Endodermal cell (in vitro differentiated cells): ENCODE measurements at places on chromosomes 13 and 19. TPM values are rescaled to one million over a fixed set of nuclear protein-coding genes. Genes with fewer than 3 reads are reported as not detected.

The CABP5 gene
- total RNA-seq, result not detected in 2 replicates

The MBD3L3 gene
- total RNA-seq, result not detected in 3 replicates

The NPAS1 gene
- 6.9 to 15.6 TPM (median 8.1 TPM) in 3 replicates for total RNA-seq

The ZNF878 gene
- 1.9 to 3.7 TPM (median 3.6 TPM) in 3 replicates for total RNA-seq

The RASIP1 gene
- 5.0 and 5.2 TPM in 2 replicates for total RNA-seq

The CBARP gene
- total RNA-seq, result 20.1 and 21.5 TPM in 2 replicates

The WDR88 gene
- total RNA-seq, result not detected in 3 replicates

The GRIN2D gene
- 1.2 and 1.4 TPM in 2 replicates for total RNA-seq

The ATP8A2 gene
- total RNA-seq, result 2.9 and 3.0 TPM in 2 replicates

The CCDC169 gene
- total RNA-seq, result 19.8 to 28.0 TPM (median 26.3 TPM) in 3 replicates

The ZNF737 gene
- 36.5 and 42.6 TPM in 2 replicates for total RNA-seq

The ANKRD24 gene
- 1.9 to 2.0 TPM (median 1.9 TPM) in 3 replicates for total RNA-seq

The TRPC4 gene
- 26.4 to 31.7 TPM (median 28.5 TPM) in 3 replicates for total RNA-seq

GRCh38 chr19:6745965-6746364 is 6.5 kb downstream of the TRIP10 start:
- H3K36me3 ChIP-seq, result peaks cover 93% of the 10 kb centered on the region
- no peak overlapping the region for H3K27ac ChIP-seq
- H3K4me1 ChIP-seq, result peaks cover 3% of the 10 kb centered on the region
- no peaks in the 10 kb centered on the region for H3K27me3 ChIP-seq

- peak overlapping the region; percentile 44 for H3K27ac ChIP-seq
- peaks cover 84% of the 10 kb centered on the region for H3K36me3 ChIP-seq
- H3K4me3 ChIP-seq, result no peak overlapping the region
- H3K4me1 ChIP-seq, result no peaks in the 10 kb centered on the region
- no peak for DNase-seq
Observed at GRCh38 chr19:1423436-1424191, 14.6 kb upstream of the RPS15 start.

DNA sequence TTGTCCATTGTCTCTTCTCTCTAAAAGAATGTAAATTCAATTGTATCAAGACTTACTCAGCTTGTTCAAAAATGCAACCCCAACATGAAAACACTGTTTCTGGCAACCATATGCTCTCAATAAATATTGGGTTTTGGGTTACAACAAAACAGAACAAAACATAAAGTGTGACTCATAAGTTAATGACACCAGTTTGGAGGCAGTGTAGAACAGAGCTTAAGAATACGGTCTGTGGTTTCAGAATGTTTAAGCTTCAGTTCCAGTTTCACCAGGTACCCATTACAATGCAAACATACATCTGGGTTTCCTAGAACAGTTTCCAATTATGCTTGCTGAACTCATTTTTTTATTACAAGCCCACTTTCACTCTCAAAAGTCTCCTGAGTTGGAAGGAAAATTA is 285.8 kb upstream of the PCDH9 start:
- no peaks in the 10 kb centered on the region for H3K36me3 ChIP-seq
- H3K27ac ChIP-seq, result no peak overlapping the region
- no peaks in the 10 kb centered on the region for H3K4me1 ChIP-seq
- no peak overlapping the region for H3K4me3 ChIP-seq

GRCh38 chr19:37957176-37957575 is 50.2 kb downstream of the SIPA1L3 start:
- no peak overlapping the region for H3K4me3 ChIP-seq
- no peaks in the 10 kb centered on the region for H3K27me3 ChIP-seq
- DNase-seq, result no peak
- H3K36me3 ChIP-seq, result no peaks in the 10 kb centered on the region
- peaks cover 6% of the 10 kb centered on the region for H3K4me1 ChIP-seq
- no peak overlapping the region for H3K27ac ChIP-seq

GRCh38 chr13:107675847-107676550 is 539.3 kb downstream of the LIG4 start:
- no peaks in the 10 kb centered on the region for H3K4me1 ChIP-seq
- H3K27me3 ChIP-seq, result peaks cover 27% of the 10 kb centered on the region
- H3K36me3 ChIP-seq, result no peaks in the 10 kb centered on the region
- H3K27ac ChIP-seq, result no peak overlapping the region

DNA sequence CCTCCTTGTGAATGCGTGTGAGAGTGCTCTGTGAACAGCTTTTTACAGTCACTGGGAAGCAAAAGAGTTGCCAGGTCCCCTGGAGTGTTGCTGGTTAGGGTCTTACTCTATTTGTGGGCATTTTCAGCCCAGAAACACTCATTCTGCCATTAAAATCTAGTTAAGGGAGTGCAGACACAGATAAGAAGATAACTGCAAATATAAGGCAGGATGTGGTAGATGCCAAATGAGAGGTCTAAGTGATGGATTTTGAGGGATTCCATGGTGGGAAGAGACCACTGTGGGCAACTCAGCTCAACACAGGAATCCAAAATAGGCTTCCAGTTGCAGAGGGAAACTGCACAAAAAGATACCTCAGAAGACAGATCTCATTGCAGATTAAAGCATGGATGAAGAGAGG is 54.5 kb upstream of the KL start:
- DNase-seq, result no peak
- H3K27me3 ChIP-seq, result peaks cover 3% of the 10 kb centered on the region
- H3K36me3 ChIP-seq, result no peaks in the 10 kb centered on the region
- H3K27ac ChIP-seq, result no peak overlapping the region

DNA sequence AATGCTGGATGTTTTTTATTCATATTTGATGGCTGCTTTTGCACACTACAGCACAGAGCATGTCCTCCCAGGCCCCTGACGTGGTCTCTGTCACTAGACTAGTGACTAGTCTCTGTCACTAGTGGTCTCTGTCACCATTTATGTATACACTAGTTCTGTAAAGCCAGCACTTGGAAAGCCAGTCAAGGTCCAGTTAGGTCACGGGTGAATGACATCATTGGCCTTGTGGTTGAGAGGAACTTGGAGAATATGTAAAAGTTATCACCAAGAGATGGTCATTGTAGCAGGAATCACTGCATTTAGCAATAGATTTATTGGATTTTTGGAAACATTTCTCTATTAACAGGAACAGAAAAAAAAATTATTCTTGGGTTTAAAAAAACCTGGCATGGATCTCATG is 72.9 kb downstream of the SHISA2 start:
- no peaks in the 10 kb centered on the region for H3K27me3 ChIP-seq
- H3K4me1 ChIP-seq, result peaks cover 18% of the 10 kb centered on the region
- DNase-seq, result no peak
- H3K4me3 ChIP-seq, result peak overlapping the region; percentile 37
- H3K27ac ChIP-seq, result no peak overlapping the region

DNA sequence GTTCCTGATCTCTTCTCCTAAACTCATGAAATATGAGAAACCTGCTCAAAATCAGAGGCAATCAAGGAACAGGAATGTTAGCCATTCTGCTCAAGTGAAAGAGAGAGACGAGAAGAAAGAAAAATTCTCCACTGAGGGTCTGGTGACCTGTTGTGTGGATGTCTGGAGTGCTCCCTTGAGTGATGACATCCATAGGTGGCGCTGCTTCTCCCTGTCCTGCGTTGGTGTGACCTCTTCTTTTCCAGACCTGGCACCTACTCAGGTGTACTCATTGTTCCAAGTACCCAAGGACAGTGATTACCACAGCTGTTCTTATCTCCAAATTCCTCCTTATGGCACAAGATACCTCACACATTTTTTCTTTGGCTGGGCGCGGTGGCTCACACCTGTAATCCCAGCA is 4.0 kb downstream of the ZNF223 start:
- H3K36me3 ChIP-seq, result peaks cover 43% of the 10 kb centered on the region
- no peaks in the 10 kb centered on the region for H3K4me1 ChIP-seq
- no peak overlapping the region for H3K27ac ChIP-seq
- peak; percentile 55 for DNase-seq

GRCh38 chr19:51531349-51532315 is at the start of gene SIGLEC6:
Gene SIGLEC6, minus strand, starts transcription at chr19:51531670. Its CDS starts 22 bp downstream, at chr19:51531648.
- peaks cover 70% of the 10 kb centered on the region for H3K27me3 ChIP-seq
- no peak within 1 kb of the TSS for H3K27ac ChIP-seq
- DNase-seq, result peak; percentile 53
- H3K36me3 ChIP-seq, result no peaks in the 10 kb centered on the region
- H3K4me1 ChIP-seq, result no peaks in the 10 kb centered on the region

- no peak overlapping the region for H3K27ac ChIP-seq
- H3K4me1 ChIP-seq, result no peaks in the 10 kb centered on the region
- no peak for DNase-seq
- no peaks in the 10 kb centered on the region for H3K36me3 ChIP-seq
- H3K4me3 ChIP-seq, result no peak overlapping the region
Observed at GRCh38 chr13:109199280-109199679, 569.9 kb downstream of the MYO16 start.

DNA sequence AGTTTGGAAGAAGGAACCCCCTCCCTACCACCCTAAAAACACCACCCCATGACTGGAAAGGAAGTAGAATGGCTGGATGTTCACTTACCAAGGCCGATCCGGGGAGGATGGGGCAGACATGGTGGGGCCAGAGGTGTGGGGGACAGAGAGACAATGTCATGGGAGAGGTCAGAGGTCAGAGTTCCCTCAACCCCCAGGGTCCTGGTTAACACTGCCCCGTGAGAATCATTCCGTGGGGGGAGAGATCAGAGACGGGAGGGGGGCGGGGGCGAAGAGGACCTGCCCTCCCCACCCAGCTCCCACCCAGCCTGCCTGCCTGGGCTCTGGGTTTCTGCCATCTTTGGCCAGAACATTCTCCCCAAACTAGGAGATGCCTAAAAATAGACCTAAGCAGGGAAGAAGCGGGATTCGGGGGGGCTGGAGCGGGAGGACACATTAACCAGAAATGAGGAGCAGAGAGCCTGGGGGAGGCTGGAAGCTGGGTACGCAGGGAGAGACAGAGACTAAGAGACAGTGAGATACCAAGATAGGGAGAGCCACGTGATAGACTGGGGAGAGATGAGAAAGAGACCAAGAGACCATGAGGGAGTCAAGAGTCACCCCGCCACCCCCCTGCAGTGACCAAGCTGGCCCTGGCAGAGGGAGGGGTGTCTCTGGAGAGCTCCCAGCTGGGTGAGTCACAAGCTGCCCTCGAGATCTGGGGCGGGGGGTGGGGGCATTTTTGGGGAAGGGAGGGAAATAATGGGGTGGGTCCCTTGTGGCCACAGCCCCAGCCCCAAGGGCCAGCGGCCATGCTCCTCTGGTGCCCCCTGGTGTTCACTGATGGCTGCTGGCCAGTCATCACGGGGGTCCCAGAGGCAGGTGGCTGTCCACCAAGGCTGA is 6.1 kb upstream of the KANK2 start:
- H3K27ac ChIP-seq, result no peak overlapping the region
- H3K36me3 ChIP-seq, result peaks cover 5% of the 10 kb centered on the region
- no peak overlapping the region for H3K4me3 ChIP-seq
- H3K4me1 ChIP-seq, result no peaks in the 10 kb centered on the region

DNA sequence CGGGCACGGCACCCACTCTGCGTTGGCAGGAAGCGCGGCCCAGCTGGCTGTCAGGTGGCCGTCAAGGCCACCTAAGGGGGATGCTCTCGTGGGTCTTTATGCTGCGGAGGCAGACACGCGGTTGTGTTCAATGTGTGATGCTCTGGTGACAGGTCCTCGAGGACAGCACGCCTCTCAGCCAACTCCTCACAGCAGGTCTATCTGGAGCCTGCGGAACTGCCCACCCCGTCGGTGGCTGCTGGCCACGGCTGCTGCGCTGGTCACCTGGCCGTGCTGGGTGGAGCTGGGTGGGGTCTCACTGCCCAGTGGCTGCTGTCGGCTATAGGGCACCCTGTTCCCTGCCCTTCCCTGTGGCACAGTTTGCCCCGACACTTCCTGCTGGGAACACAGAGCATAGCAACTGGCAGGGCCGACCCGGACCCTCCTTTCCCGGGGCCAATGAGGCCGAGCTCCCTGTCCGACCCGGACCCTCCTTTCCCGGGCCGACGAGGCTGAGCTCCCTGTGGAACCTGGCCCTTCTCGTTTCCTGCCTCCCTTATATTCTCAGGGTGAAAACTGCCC is 14.3 kb upstream of the F7 start:
- H3K4me1 ChIP-seq, result no peaks in the 10 kb centered on the region
- no peaks in the 10 kb centered on the region for H3K36me3 ChIP-seq
- DNase-seq, result no peak

- peak; percentile 93 for DNase-seq
- H3K36me3 ChIP-seq, result no peaks in the 10 kb centered on the region
- H3K4me1 ChIP-seq, result no peaks in the 10 kb centered on the region
- no peak overlapping the region for H3K27ac ChIP-seq
- H3K4me3 ChIP-seq, result peak overlapping the region; percentile 45
Observed at GRCh38 chr19:50147462-50148423, 15.3 kb downstream of the IZUMO2 start.

GRCh38 chr19:11375143-11375948 is 880 bp downstream of the SWSAP1 start:
- no peak overlapping the region for H3K27ac ChIP-seq
- no peaks in the 10 kb centered on the region for H3K27me3 ChIP-seq
- H3K4me3 ChIP-seq, result peak overlapping the region; percentile 81
- peak; percentile 83 for DNase-seq

GRCh38 chr19:39420769-39421168 is 8.3 kb downstream of the PLEKHG2 start:
- no peaks in the 10 kb centered on the region for H3K27me3 ChIP-seq
- peaks cover 82% of the 10 kb centered on the region for H3K36me3 ChIP-seq
- H3K4me3 ChIP-seq, result no peak overlapping the region
- no peak overlapping the region for H3K27ac ChIP-seq
- no peak for DNase-seq
- no peaks in the 10 kb centered on the region for H3K4me1 ChIP-seq

DNA sequence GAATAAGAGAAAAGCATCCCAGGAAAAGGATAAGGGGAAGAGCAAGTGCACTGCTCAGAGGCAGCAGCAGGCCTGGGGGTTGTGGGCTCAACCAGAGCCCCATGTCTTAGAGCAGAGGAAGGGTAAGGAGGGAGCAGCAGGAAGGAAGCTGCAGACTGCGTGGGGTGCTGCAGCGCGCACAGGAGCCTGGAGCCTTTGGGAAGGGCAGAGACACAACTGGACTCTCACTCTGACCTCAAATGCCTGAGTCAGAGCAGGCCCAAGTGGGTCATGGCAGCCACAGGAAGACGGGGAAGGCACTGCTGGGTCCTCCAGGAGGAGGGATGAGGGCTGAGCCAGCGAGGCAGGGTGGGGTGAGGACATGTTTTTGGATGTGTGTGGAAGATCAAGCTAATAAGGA is 31.6 kb downstream of the SIGLEC7 start:
- DNase-seq, result no peak
- no peak overlapping the region for H3K27ac ChIP-seq
- H3K27me3 ChIP-seq, result peaks cover 47% of the 10 kb centered on the region
- no peaks in the 10 kb centered on the region for H3K4me1 ChIP-seq

DNA sequence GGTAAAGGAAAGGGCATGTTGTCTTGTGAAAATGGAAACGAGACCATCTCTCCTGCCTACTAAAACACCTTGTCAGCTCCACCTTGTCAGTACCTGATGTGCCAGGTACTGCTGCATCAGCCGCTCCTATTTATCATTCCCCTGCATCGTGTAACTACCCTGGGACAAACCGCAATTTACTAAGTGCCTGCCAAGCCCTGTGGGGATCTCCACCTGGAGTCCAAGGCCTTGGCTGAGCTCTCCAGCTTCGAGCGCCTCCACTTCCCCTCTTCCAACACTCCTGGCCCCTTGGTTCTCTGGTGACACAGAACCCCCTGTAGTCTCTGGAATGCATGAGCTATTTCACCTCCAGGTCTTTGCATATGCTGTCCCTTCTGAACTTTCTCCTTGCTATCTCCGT is 25.9 kb upstream of the CCNP start:
- no peak overlapping the region for H3K27ac ChIP-seq
- peaks cover 44% of the 10 kb centered on the region for H3K36me3 ChIP-seq
- H3K4me3 ChIP-seq, result peak overlapping the region; percentile 54
- H3K4me1 ChIP-seq, result peaks cover 41% of the 10 kb centered on the region
